ENCODE measurements at places on chromosomes 11 and 22.

DNA sequence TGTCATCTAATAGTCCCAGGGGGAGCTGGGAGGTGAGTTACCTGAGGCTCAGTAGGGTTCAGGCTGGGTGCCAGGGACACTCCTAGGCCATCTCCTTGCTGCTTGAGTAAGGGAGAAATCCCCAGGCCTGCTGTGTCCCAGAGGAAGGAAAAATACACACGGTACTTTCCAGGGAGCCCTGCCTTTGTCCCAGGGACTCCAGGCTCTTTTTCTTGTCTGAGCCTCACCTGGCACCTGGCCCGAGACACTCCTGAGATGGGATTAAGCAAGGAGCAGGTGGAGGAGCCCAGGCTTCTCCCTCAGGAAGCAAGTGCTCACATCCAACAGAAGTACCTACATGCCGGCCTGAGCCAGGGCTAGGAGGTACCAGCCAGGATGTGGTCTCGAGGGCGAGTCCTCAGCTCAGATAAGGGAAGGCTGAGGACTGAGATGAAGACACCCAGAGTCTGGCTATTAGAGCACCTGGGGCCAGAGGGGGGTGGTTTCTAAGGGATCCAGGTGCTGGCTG lies 899 bp upstream of the KLHDC7B start:
- no peak for DNase-seq

DNA sequence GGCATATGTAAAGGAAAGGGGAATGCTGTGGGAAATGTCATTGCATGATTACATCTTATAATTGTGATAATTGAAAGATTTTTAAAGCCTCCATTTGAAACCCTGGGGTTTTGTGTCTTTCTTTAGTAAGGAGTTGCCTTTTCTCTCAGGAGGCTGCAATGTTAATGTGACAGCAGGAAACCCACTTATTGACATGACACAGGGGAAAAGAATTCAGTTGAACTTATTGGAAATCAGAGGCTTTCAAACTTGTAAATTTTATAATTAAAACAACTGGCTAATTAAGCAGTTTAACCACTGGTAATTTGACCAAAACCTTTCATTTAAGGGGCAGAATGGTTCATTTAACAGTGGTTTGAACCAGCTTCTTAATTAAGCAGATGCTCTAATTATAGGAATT lies 31.2 kb downstream of the MRPL48 start:
- no peak for DNase-seq

DNA sequence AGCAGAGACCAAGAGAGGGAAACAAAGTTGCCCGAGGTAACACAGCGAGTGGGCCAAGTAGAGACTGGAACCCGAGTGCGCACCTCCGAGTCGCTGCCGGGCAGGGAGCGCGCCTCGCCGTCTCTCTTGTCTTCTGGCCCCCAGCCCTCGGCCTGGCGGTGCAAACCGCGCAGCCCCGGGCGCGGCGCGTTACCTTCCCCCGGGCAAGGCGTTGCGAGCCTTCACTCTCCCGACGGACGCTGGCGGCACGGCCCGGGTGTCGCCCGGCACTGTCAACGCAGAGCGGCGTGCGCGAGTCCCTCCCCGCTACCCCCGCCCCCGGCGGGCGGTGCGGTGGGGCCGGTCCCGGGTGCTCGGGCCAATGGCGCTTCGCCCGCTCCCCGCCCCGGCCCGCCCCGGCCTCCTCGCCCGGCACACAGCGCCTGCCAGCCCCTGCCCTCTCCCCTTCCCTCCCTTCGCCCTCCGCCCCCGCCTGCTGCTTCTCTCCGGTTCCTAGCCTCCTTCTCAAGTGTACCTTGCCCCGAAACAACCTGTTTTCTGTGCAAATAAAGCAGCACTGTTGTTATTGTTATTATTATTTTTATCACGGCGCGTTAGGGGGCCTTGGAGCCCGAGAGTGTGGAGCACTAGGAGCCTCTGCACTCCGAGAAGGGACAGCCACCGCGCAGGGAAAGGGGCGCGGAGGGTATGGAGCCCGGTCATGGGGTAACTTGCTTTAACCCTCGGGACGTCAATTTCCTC lies at the start of gene SYTL2:
Gene SYTL2, minus strand, starts transcription at position 271 of the 741 bp plus-strand sequence. CDS start 53,416 bp downstream, outside the sequence.
- peak; percentile 60 for DNase-seq

DNA sequence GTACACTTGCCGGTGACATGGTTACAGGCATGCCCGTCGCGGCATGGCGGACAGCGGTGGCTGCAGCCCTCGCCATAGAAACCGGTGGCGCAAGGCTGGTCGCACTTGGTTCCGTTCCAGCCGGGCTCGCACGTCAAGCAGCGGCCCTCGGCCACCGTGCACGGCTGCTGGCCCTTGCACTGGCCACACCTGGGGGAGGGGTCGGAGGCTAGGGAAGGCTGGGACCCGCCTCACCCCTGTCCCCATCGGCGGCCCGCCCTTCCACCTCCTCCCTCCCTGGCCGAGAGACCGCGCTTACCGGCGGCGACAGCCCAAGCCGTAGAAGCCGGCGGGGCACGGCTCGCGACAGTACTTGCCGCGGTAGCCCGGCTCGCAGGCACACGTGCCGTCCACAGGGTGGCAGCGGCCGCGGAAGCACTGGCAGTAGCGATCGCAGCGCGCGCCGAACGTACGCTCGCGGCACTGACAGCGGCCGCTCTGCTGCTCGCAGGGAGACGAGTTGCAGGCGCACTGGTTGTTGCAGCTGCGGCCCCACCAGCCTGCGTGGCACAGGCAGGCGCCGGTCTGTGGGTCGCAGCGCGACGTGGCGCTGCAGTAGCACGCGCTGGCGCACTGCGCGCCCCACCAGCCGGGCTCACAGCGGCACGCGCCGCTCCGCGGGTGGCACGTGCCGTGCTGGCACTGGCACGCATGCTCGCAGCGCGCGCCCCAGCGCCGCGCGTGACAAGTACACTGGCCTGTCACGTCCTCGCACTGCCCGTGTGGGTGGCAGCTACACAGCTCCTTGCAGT lies 6.7 kb downstream of the SCARF2 start:
- no peak for DNase-seq
